ENCODE measurements at places on chromosomes 5 and 9.

DNA sequence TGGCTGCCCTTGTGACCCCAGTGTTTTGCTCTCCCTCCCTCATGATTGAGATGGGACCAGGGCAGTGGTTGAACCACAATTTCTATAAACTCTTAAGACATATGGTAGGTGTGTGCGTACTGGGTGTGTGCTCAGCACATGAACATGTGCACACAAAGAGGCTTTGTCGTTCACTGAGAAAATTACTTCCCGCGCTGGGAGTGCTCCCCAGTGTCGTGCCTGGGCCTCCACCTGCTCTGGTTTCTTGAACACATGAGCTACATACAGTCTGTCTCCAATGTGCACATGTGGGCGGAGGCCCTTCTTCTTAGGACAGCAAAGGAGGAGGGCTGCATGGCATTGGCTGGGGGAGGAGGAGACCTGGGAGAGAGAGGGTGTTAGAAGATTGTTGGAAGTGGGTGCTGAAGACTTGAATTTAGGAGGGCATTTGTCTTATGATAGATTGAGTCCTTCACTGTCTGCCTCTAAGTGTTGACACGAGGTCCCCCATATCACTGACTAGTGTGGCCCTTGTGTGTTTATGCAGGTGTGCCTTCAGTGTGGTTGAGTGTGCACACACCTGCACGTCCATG is 170.0 kb downstream of the CACNA1B start:
- no peak for DNase-seq

GRCh38 chr9:130243015-130243881 is 22.3 kb upstream of the HMCN2 start:
- DNase-seq, result no peak

DNA sequence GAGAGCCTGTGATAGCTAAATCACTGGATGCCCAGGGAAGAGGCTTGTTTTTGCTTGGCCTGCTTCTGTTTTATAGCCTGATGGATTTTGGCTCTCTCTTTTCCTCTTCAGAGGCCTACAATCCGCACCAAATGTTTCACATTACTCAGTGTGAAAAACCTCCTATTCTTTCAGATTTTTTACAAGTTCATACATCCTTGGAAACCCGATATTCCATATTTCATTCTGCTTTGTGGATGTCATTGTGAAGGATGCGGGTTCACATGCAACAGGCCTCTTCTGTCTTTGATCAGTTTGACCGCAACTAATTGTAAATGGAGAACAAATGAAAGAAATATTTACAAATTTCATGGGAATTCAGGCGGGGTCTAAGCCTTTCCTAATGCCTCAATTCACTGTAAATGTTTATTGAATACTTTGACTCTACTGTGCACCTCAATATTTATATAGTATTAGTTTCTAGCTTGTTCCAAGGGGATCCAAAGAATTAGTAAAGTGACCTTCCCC is 269.9 kb downstream of the DMRT2 start:
- no peak for DNase-seq

DNA sequence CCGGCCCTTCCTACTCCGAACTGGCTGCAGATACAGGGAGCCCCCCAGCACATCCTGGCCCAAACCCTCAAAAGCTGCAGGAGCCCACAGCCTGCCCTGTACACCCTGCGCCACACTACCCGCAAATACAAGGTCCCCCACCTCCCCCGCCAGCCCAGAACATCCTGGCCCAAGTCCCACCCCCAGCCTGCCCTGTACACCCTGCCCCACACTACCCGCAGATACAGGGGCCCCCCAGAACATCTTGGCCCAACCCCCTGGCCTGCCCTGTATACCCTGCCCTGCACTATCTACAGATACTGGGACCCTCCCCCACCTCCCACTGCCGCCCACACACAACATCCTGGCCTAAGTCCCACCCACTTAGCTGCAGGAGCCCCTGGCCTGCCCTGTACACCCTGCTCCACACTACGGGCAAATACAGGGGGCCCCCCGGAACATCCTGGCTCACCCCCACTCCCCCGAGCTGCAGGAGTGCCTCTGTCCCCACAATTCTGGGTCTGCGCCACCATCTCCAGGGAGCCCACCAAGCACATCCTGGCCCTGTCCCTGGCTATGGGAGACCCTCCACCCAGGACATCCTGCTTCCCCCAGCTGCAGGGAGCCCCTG is 8.3 kb downstream of the LPCAT1 start:
- no peak for DNase-seq

DNA sequence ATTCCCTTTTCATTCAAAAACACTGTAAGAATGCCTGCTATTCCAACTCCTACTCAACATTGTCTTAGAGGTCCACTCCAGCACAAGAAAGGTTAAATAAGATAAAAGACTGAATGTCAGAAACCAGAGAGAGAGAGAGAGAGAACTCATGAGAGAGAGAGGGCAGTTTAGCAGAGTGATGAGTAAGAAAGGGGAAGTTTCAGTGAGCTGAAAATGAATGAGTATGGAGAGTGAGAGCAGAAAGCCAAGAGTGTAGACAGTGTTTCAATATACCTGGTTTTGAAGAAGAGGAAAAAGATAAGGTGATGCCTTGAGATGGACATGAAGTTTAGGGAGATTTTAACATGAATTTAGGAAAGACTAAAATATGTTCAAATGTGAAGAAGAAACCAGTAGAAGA is 528.0 kb upstream of the SEMA6A start:
- DNase-seq, result no peak

- DNase-seq, result no peak
Observed at GRCh38 chr9:92404042-92404836, at the start of gene OGN. OGN (minus strand) TSS chr9:92404578; CDS start chr9:92403407, 1,171 bp downstream.

DNA sequence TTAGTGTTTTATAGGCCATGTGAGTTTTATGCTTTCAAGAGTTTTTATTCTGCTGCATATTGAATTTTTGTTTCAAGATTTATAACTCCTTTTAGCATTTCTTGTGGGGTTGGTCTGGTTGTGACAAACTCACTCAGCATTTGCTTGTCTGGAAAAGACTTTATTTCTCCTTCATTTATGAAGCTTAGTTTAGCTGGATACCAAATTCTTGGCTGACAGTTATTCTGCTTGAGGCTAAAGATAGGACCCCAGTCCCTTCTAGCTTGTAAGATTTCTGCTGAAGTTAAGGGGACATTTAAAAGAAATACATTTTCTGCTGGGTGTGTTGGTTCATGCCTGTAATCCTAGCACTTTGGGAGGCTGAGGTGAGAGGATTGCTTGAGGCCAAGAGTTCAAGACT is 36.8 kb downstream of the IQGAP2 start:
- DNase-seq, result no peak

- DNase-seq, result no peak
Observed at GRCh38 chr5:7894860-7895259, 25.9 kb downstream of the MTRR start.

DNA sequence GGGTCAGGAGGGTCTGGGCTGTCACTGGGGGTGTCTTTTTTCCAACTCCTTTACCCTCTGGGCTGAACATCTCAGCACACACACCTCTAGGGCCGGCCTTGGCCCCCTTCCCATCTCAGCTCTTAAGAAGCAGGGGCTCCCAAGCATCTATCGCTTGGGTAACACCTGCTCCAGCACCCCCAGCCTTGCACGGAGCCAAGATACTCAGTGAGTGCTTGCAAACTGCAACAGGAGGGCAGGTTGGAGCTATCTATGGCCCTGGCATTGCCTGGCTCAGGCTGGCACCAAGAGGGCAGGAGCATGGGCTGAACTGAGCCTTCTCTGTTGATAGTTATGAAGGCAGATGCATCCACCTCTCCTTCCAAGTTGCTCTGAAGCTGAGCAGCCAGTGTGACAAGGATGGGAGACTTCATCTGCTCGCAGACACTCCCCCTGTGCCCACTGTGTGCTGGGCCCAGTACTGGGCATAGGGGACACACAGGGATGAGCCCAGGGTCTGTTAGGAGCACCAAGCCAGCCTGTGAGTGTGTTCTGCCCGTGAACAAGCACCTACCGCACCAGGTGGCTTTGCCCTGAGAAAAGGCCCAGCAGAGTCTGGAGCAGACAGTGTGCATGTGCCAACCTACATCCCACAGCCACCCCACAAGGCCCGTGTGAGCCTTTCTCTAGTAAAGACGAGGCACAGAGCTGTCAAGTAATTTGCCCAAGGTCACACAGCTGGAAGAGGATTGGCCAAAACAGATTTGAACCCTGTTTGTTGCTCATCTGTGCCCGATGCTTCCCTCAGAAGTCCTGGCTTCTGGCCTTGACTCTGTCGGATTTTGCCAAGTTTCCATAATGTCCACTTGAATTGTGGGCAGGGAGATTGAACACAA is 58.2 kb downstream of the PHF2 start:
- no peak for DNase-seq

GRCh38 chr5:37668524-37669047 is 171.3 kb downstream of the GDNF start:
- DNase-seq, result no peak

DNA sequence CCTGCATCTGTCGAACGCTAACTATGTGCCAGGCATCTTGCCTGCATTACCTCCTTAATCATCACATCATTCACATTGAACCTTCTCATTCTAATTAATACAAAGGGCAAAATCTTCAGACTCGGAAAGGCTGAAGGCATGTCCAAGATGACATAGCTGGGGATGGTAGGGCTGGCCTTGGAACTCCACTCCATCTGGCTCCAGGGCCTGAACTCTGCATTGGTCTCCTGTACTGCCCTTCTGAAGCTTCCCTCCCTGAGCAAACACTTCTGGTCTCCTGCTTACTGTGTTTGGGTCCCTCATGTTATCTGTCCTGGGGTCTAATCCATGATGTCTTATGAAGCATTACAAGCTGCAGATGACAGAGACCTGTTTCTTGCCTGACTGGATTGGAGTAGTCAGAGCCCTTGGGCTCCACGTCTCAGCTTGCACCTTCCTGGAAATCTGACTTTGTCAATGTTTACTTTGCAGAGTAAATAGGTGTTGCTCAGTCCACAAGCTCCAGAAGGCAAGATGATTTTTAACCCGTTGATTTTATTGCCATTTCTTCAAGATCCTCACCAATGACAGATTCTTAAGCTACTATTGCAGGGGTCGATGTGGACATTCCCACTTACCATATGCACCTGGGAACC is 106.1 kb downstream of the GALNT10 start:
- DNase-seq, result no peak

DNA sequence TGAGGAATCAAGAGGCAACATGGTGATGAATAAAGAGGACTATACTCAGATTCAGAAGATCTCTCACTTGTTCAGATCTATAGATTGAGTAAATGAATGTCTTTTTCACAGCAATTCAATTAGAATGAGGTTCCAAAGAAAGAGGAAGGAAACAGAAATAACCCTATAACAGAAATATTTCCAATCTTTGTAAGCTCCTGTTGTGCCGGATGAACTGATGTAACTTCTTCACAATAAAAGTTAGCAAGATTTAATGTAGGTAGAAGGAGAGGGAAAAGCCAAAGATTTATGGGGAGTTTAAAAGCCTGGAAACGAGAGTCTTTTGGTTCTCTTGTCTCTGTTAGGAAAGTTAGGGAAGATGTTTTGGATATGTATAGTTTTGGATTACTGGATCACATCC is 92.1 kb downstream of the PBX3 start:
- DNase-seq, result peak; percentile 39

DNA sequence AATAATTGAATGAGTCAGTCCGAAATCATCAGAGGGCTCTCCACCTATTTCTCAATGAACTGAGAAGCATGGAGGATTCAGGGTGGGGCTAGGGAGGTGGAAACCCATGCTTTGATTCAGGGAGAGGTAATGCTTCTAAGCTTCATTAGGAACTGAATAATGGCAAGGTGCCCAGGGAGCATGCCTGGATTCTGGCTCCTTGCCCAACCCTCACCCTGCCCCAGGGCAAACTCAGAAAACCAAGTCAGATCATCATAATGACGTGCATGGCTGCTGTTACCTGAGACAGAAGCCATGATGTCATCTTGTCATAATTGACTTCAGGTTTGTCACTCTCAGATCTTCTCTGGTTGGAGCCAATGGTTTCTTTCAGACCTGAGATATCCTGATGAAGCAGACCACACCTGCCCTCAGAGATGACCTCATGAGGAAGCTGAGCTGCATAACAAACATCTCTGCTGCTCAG is 199.6 kb downstream of the SYK start:
- no peak for DNase-seq

GRCh38 chr9:110106661-110107060 is 101.3 kb downstream of the C9orf152 start:
- DNase-seq, result no peak

GRCh38 chr5:35035271-35035670 is 12.5 kb downstream of the AGXT2 start:
- DNase-seq, result no peak

GRCh38 chr5:53089481-53089991 is 20.0 kb downstream of the MOCS2 start:
- no peak for DNase-seq

- DNase-seq, result no peak
Observed at GRCh38 chr5:74139589-74139988, 500.9 kb downstream of the ENC1 start.

GRCh38 chr5:96807075-96807654 is 580 bp downstream of the ERAP1 start:
- DNase-seq, result no peak
